Lung (tissue), 17 donors: ENCODE measurements at places on chromosomes 7 and 10.

DNA sequence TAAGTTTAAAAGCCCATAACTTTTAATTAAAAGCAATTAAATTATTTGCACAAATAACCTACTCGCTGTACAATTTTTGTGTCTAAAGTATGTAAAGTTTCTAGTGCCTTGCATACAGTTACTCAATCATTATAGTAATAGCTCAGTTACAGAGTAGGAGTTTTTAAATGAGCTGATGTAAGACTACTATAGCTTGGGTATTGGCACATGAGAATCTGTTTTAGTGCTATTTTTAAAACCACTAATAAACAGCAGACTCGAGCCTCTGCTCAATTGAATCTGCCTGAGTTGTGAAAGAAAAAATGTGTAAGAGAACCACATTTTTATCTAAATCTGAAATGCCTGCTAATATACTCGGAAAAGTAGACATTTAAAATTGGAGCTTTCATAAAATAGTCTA, 31.1 kb downstream of the CTNNA3 start:
- peak; percentile 9 for DNase-seq
- H3K27ac ChIP-seq, result peak overlapping the region; percentile 66
- H3K4me3 ChIP-seq, result no peak overlapping the region
- H3K4me1 ChIP-seq, result no peaks in the 10 kb centered on the region
- no peaks in the 10 kb centered on the region for H3K27me3 ChIP-seq
- H3K36me3 ChIP-seq, result no peaks in the 10 kb centered on the region

GRCh38 chr7:101707587-101707986, 78.5 kb upstream of the MYL10 start:
- DNase-seq, result no peak
- no peaks in the 10 kb centered on the region for H3K36me3 ChIP-seq
- H3K27me3 ChIP-seq, result no peaks in the 10 kb centered on the region
- no peak overlapping the region for H3K4me3 ChIP-seq

DNA sequence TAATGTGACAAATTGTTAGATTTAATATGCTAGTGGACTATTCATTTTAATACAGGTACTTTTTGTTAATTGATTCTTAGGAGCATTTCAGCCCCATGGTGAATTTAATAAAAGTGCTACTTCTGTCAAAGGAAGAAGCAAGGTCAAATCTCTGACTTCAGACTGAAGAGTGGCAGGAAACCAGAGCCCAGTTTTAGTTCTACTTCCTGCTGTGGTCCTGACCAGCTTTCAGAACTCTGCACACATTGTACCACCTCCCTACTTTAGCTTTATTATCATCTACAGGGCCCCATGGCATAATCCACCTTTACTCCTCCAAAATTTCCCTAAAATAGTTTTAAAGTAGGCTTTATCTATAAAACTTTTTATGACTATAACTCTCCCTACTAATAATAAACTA, 33.7 kb downstream of the CTTNBP2 start:
- no peak overlapping the region for H3K4me3 ChIP-seq
- H3K27ac ChIP-seq, result no peak overlapping the region
- no peak for DNase-seq
- H3K27me3 ChIP-seq, result no peaks in the 10 kb centered on the region
- H3K36me3 ChIP-seq, result peaks cover 7% of the 10 kb centered on the region
- H3K4me1 ChIP-seq, result no peaks in the 10 kb centered on the region

DNA sequence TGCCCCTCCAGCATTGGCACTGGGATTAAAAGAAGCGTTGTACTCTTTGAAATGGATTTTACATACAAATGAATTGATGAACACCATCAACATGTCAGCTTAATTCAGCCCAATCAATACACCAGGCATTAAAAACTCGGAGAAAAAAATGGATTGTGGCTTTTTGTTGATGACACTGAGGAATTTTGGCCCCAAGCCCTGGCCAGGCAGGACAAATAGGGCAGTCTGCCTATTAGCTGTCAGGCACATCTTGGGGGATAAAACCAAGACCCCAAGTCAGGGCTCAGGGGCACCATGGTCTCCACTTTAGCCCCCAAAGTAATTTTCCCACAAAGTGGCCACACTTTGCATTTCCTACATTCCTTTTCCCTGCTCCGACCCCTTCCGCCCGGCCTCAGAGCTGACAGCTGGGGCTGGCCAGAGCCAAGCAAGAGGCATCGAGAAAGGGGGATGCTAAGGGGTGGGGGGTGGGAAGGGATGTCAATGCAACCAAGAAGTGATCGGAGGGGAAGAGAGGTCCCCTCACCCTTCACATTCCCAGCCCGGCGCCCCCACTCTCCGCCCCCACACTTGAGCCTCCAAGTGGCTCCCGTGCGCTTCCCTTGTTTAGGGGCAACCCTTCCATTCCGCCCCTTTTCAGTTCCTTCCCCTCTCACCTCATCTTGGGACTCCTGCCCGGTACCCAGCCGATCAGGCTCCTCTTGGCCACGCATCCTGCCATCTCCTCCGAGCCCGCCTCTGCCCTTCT, 711 bp downstream of the HIP1 start:
- H3K4me3 ChIP-seq, result peak overlapping the region; percentile 79
- DNase-seq, result peak; percentile 63
- H3K4me1 ChIP-seq, result peaks cover 6% of the 10 kb centered on the region
- no peaks in the 10 kb centered on the region for H3K36me3 ChIP-seq
- no peaks in the 10 kb centered on the region for H3K27me3 ChIP-seq

GRCh38 chr7:158832994-158833393, 3.7 kb upstream of the ESYT2 start:
- no peak overlapping the region for H3K4me3 ChIP-seq
- no peaks in the 10 kb centered on the region for H3K27me3 ChIP-seq
- DNase-seq, result no peak
- no peaks in the 10 kb centered on the region for H3K4me1 ChIP-seq
- H3K27ac ChIP-seq, result no peak overlapping the region
- no peaks in the 10 kb centered on the region for H3K36me3 ChIP-seq

- peak; percentile 63 for DNase-seq
- H3K27me3 ChIP-seq, result peaks cover 2% of the 10 kb centered on the region
- no peaks in the 10 kb centered on the region for H3K4me1 ChIP-seq
- no peak overlapping the region for H3K27ac ChIP-seq
- no peak overlapping the region for H3K4me3 ChIP-seq
Observed at GRCh38 chr10:68212721-68213352, 19.1 kb downstream of the ATOH7 start.

DNA sequence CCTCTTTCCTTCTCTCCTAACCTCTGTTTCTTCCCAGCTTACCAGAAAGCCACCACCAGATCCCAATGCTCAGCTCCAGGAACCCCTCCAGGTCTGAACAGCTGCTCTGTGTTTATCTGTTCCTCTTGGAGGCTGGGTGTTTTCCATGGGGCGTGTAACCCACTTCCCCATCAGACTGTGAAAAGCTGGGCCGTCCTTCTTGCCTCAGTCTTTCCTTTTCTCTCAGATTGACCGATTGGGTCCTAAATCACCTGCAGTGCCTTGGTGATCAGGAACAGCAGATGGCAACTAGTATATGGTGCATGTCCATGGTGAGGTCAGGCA, 4.8 kb downstream of the SH3PXD2A start:
- DNase-seq, result no peak
- no peaks in the 10 kb centered on the region for H3K27me3 ChIP-seq
- no peak overlapping the region for H3K4me3 ChIP-seq
- peaks cover 27% of the 10 kb centered on the region for H3K4me1 ChIP-seq

DNA sequence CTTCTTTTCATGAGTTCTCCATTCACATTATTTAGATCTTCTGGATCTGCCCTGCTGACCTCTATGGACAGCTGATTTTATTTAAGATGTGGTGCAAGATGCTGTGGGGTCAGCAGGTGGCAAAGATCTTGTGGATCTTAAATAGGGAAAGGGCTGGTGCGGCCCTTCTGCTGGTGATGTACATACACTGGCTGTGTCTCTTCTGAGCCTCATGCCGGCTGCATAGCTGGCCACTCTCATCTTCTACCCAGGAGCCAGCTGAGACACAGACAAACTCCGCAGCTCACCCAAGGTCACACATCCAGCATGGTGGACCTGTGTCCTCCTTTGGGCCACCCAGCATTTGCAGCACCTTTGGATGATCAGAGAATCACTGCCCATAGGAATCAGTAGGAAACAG, 9.7 kb downstream of the RBP3 start:
- DNase-seq, result no peak
- no peak overlapping the region for H3K4me3 ChIP-seq
- H3K36me3 ChIP-seq, result no peaks in the 10 kb centered on the region
- H3K4me1 ChIP-seq, result no peaks in the 10 kb centered on the region
- H3K27me3 ChIP-seq, result no peaks in the 10 kb centered on the region
- H3K27ac ChIP-seq, result no peak overlapping the region

GRCh38 chr10:73964743-73965142, 33.2 kb upstream of the VCL start:
- no peak overlapping the region for H3K27ac ChIP-seq
- no peaks in the 10 kb centered on the region for H3K36me3 ChIP-seq
- DNase-seq, result no peak

DNA sequence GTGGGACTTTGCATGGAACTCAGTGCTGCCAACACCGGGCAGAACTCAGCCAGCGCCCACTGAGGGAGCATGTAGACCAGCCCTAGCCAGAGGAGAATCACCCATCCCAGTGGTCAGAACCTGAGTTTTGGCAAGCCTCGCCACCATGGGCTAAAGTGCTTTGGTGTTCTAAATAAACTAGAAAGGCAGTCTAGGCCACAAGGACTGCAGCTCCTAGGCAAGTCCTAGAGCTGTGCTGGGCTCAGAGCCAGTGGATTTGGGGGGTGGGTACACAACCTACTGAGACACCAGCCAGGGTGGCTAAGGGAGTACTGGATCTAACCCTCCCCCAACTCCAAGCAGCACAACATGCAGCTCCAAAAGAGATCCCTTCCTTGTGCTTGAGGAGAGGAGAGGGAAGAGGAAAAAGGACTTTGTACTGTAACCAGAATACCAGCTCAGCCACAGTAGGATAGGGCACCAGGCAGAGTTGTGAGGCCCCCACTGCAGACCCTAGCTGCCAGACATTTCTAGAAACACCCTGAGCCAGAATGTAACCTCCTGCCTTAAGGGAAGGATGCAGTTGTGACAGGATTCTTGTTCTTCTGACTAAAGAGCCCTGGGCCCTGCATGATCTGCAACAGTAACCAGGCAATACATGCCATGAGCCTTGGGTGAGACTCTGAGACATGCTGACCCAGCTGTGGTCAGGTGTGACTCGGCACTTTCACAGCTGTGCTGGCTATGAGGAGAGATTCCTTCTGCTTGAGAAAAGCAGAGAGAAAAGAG, 24.4 kb downstream of the GSDME start:
- no peaks in the 10 kb centered on the region for H3K4me1 ChIP-seq
- DNase-seq, result no peak
- H3K36me3 ChIP-seq, result no peaks in the 10 kb centered on the region
- no peak overlapping the region for H3K27ac ChIP-seq
- no peaks in the 10 kb centered on the region for H3K27me3 ChIP-seq

- H3K36me3 ChIP-seq, result no peaks in the 10 kb centered on the region
- DNase-seq, result no peak
- H3K4me1 ChIP-seq, result no peaks in the 10 kb centered on the region
Observed at GRCh38 chr7:17709127-17709526, 231.2 kb downstream of the SNX13 start.

GRCh38 chr7:149621776-149622175, 124.2 kb upstream of the ZNF746 start:
- no peak overlapping the region for H3K27ac ChIP-seq
- DNase-seq, result no peak
- H3K4me3 ChIP-seq, result no peak overlapping the region
- peaks cover 11% of the 10 kb centered on the region for H3K36me3 ChIP-seq
- no peaks in the 10 kb centered on the region for H3K27me3 ChIP-seq

DNA sequence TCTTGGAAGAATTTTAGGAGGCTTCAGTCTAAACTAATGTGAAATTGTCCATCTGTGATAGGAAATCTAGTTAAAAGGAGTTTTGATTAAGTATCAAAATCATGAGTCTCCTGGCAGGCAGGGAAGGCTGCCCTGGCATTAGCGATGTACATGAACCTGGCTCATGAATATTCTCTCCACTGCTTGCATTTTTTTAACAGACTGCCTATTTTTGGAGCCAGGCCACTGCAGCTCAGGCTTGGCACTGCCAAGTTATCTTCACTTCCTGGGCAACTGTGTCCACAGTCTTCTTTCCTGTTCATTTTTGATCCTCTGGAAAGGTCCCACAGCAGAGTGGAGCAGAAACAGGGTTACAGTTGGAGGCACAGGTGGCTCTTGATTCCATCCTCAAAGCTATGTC, 7.0 kb downstream of the GPR26 start:
- no peak overlapping the region for H3K4me3 ChIP-seq
- H3K27ac ChIP-seq, result no peak overlapping the region
- no peaks in the 10 kb centered on the region for H3K27me3 ChIP-seq
- H3K4me1 ChIP-seq, result no peaks in the 10 kb centered on the region

GRCh38 chr7:4003503-4003902, 678.6 kb upstream of the FOXK1 start:
- DNase-seq, result no peak
- no peaks in the 10 kb centered on the region for H3K27me3 ChIP-seq
- H3K27ac ChIP-seq, result no peak overlapping the region
- H3K4me1 ChIP-seq, result no peaks in the 10 kb centered on the region
- H3K4me3 ChIP-seq, result no peak overlapping the region
- no peaks in the 10 kb centered on the region for H3K36me3 ChIP-seq

GRCh38 chr7:151385626-151386300, 24.1 kb downstream of the WDR86 start:
- peak; percentile 37 for DNase-seq
- H3K4me1 ChIP-seq, result no peaks in the 10 kb centered on the region
- no peaks in the 10 kb centered on the region for H3K36me3 ChIP-seq
- H3K4me3 ChIP-seq, result no peak overlapping the region

- H3K36me3 ChIP-seq, result peaks cover 3% of the 10 kb centered on the region
- no peak for DNase-seq
- peaks cover 39% of the 10 kb centered on the region for H3K4me1 ChIP-seq
- no peaks in the 10 kb centered on the region for H3K27me3 ChIP-seq
- H3K27ac ChIP-seq, result no peak overlapping the region
- no peak overlapping the region for H3K4me3 ChIP-seq
Observed at GRCh38 chr10:71837098-71837827, 13.8 kb downstream of the PSAP start.

GRCh38 chr7:106056513-106057203, 55.5 kb downstream of the SYPL1 start:
- H3K27me3 ChIP-seq, result no peaks in the 10 kb centered on the region
- H3K27ac ChIP-seq, result no peak overlapping the region
- H3K4me1 ChIP-seq, result no peaks in the 10 kb centered on the region
- no peak overlapping the region for H3K4me3 ChIP-seq
- peak; percentile 79 for DNase-seq

GRCh38 chr10:52756966-52757365, 15.6 kb downstream of the MBL2 start:
- H3K27me3 ChIP-seq, result no peaks in the 10 kb centered on the region
- no peaks in the 10 kb centered on the region for H3K4me1 ChIP-seq
- no peak for DNase-seq
- H3K4me3 ChIP-seq, result no peak overlapping the region
- no peaks in the 10 kb centered on the region for H3K36me3 ChIP-seq

- peak; percentile 31 for DNase-seq
- peaks cover 4% of the 10 kb centered on the region for H3K4me1 ChIP-seq
- H3K36me3 ChIP-seq, result no peaks in the 10 kb centered on the region
- no peaks in the 10 kb centered on the region for H3K27me3 ChIP-seq
Observed at GRCh38 chr7:116216956-116217571, 6.7 kb downstream of the TES start.

- H3K27me3 ChIP-seq, result peaks cover 12% of the 10 kb centered on the region
- no peak overlapping the region for H3K27ac ChIP-seq
Observed at GRCh38 chr7:1607696-1608095, 37.9 kb upstream of the PSMG3 start.

- peak; percentile 54 for DNase-seq
- no peaks in the 10 kb centered on the region for H3K27me3 ChIP-seq
- H3K4me3 ChIP-seq, result peak overlapping the region; percentile 91
- no peaks in the 10 kb centered on the region for H3K36me3 ChIP-seq
- peaks cover 9% of the 10 kb centered on the region for H3K4me1 ChIP-seq
Observed at GRCh38 chr10:84329196-84329611, 815 bp downstream of the CCSER2 start.
